KG1 (cell line): ENCODE measurements at places on chromosomes 4 and X.

DNA sequence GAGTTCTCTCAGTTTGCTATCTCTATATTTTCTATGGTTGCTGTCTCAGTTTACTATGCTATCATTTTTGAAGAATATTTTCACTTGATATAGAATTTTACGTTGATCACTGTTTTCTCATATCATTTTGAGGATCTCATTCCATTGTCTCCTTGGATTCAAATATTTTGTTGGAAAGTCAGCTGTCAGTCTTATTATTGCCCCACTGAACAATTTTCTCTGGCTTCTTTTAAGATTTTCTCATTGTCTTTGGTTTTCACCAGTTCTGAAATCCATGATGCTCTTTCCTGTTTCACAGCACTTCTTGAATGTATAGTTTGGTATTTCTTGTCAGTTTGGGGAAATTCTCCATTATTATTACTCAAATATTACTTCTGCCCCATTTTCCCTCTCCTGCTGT, 81.1 kb downstream of the ENPP6 start:
- DNase-seq = no peak

DNA sequence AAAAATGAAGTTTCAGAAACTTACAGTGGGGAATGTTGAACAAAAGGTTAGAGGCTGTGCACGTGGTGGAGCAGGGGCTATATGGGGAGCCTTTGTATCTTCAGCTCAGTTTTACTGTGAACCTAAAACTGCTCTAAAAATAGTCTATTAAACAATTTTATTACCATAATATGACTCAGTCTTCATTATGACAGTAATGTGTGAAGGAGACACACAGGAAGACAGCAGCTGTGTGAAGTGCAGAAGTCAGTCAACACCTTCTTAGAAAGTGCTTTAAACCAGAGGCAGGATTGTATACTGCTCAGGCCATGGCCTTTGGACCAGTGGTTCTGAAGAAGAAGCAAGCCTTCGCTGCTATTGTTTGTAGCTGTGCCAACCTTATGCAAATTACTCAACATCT, 89.7 kb downstream of the ARHGAP10 start:
- no peak for DNase-seq

- DNase-seq = no peak
These were observed 921.8 kb upstream of the FTHL17 start for GRCh38 chrX:31993637-31994036.

DNA sequence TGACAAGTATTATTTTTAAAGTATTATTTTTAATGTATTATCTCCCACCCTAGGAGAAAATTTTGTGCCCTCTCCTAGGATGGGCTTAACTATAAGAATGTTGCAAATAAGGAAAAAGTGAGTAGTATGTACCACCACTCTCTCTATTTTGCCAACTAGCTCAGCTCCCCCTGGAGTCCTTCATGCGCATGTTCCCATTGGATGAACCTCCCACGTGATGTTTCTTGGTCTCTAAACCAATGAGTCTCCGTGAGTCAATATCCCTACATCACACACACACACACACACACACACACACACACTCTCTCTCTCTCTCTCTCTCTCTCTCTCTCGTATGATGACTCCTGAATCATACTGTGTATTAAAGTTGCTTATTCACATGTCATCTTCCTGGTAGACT, 129.7 kb upstream of the ZFP42 start:
- DNase-seq = no peak

- no peak for DNase-seq
These were observed 74.4 kb downstream of the CASP3 start for GRCh38 chr4:184574861-184575260.

DNA sequence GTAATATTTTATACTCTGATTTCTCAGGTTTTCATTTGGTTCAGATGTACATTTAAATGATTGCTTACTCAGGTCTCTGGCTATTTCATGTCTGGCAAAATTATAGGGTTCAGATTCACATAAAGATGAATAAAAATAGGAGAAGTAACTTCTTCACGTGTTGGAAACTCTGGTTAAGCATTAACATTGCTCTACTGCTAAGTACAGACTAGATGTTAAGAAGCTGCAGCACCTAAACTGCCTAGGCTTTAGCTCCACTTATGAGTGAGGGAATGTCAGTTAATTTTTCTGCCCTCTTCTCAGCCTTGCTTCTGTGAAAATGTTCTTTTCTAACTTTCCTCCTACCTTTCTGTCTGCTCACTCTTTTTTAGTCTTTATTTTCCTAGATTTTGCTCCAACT, 361.2 kb downstream of the ARAP2 start:
- no peak for DNase-seq

DNA sequence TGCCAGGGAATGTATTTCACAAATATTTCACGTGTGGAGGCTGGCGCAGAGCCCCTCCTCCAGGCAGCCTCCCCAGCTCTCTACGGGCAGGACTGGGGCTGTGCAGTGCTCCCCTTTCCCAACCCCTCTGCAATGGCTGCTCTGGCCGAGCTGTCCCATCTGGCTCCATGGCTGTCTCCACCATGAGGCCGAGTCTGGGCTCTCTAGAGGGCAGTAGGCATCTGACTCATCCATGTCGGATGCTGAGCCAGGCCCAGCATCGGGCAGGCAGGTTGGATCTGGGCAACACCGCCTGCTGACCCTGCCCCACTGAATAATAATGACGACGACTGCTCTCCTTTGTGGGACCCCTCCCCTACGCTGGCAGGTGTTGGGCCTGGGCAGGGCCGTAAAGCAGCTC, 11.0 kb upstream of the SH3TC1 start:
- no peak for DNase-seq

GRCh38 chrX:75603833-75604232, 81.0 kb upstream of the ZDHHC15 start:
- DNase-seq = no peak

DNA sequence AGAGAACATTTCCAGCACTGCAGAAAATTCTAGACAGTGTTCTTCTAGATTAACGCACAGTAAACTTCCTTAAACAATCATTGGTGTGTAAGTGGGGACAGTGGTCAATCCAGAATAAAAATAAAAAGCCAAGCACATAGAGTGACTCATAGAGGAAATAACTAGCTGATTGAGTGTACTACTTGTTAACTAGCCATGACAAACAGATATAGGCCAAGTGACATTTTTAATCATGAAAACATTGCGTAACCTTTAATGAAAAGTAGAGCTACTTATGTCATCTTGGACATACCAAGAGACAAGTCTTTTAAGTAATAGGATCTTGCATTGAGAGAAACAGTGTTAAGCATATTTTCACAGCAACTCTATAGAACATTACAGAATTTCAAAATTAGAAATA, 233.9 kb upstream of the MAB21L2 start:
- no peak for DNase-seq

DNA sequence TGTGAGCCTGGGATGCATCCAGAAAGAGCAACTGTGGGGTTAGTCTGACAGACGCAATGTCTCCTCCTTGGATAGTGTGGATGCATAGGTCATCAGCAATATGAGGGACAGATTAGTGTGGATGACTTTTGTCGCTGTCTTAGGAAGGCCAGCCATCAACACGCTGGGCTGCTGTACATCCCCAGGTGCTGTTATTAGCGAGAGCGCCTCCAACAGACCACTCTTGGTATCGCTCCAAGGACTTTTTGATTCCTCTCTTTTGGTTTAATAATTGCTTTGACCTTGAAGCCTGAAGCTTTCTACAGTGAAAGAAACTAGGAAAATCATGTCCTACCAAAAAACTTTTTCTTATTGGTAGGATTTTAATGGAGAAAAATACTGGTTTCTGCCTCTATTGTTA, 76.7 kb downstream of the TMEM131L start:
- no peak for DNase-seq
